HL-60 (cell line): ENCODE measurements at places on chromosomes 2 and 18.

GRCh38 chr2:120469426-120469825 is 123.5 kb downstream of the INHBB start:
- no peak for DNase-seq

GRCh38 chr2:159362094-159362493 is 75.6 kb upstream of the WDSUB1 start:
- no peak for DNase-seq

DNA sequence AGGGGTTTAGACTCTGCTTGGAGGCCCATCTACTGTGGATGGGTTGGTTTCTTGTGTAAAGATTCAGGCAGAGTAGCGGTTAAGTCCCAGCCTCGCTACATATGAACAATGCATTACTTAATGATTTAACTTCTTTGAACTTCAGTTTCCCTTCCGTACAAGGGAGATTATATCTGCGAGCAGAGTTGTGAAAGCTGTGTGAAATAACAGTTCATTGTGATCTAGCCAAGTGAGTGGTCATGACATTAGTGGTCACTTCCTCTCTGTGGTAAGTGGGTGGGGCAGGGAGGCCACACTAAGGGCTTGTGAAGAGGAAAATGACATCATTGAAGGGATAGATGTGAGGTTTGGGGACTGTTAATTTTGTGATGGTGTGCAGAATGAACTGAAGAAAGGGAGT is 14.1 kb upstream of the MEX3C start:
- peak; percentile 100 for DNase-seq

GRCh38 chr18:12041561-12041960 is 52.1 kb upstream of the ANKRD62 start:
- DNase-seq: no peak

GRCh38 chr18:78721238-78721875 is 258.3 kb upstream of the SALL3 start:
- no peak for DNase-seq

- no peak for DNase-seq
These were observed 35.4 kb downstream of the SFXN5 start for GRCh38 chr2:73035899-73036711.

- no peak for DNase-seq
These were observed 790.1 kb downstream of the SLC4A3 start for GRCh38 chr2:220417503-220417902.

GRCh38 chr18:36693931-36694620 is 134.7 kb downstream of the TPGS2 start:
- no peak for DNase-seq

DNA sequence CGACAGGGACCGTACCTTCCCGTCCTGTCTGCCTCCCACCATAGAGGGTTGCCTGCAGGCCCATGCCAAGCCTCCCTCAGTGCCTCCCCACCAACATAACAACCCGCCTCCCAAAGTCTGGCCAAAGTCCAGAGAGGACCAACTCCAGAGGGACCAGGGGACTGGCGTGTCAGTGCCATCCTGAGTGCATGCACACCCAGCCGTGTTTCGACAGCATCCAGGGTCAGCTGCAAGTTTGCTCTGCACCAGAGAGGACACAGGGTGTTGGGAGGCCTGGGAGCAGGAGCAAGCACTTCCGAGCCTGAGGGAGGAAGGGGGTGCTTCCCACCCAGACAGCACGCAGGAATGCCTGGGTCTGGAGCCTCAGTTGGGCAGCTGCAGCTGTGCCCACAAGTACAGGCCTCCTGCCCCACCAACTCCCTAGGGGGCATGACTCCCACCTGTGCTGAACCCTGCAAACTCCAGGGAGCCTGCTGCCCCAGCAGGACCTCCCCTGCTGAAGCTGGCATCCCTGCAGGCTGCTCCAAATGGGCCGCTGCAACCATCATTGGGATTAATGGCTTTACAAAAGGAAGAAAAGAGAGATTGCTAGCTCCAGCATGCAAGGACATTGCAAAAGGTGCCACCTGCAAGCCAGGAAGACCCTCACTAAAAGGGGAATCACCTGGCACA is 618.1 kb upstream of the FSHR start:
- DNase-seq: no peak

GRCh38 chr2:73050121-73050545 is 21.4 kb downstream of the SFXN5 start:
- no peak for DNase-seq

DNA sequence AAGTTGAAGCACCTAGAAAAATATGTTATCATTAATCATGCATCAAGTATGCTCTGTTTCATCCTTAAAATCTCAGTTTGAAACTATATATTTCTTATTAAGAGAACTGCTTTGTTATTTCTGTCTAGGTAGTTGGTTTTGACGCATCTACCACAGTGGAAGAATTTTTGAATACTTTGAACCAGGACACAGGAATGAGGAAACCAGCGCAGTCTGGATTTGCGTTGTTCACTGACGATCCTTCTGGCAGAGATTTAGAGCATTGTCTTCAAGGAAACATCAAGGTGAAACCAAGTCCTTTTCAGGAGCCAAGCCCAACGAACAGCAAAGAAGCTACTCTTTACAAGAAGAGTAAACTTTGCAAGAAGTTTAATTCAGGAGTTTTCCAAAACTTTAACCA is 30.1 kb upstream of the DYNC2LI1 start:
- DNase-seq: no peak
